ENCODE measurements at places on chromosomes 5 and 9.

- no peak for DNase-seq
These were observed 547.3 kb downstream of the CDK5RAP2 start for GRCh38 chr9:120032639-120033038.

- DNase-seq, result no peak
These were observed 2.9 kb downstream of the STK10 start for GRCh38 chr5:172185096-172185461.

DNA sequence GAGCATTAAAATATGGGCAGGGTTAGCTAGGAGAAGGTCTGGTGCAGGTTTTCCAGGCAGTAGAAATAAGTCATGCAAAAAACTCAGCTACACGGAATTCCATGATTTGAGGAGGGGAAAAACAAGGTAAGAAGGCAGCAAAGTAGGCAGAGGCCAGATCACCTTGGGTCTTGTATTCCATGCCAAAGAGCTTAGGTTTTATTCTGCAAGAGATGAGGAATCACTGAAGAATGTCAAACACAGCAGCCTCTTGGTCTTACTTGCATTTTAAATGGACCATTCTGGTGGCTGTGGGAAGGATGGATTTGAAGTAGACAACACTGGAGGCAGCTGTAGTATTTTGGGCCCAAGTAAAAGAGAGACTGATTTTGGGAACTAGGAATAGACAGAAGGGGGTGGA lies 8.6 kb downstream of the TRPM3 start:
- DNase-seq, result no peak

- DNase-seq, result no peak
These were observed 84.0 kb downstream of the MAST4 start for GRCh38 chr5:66680221-66680620.

DNA sequence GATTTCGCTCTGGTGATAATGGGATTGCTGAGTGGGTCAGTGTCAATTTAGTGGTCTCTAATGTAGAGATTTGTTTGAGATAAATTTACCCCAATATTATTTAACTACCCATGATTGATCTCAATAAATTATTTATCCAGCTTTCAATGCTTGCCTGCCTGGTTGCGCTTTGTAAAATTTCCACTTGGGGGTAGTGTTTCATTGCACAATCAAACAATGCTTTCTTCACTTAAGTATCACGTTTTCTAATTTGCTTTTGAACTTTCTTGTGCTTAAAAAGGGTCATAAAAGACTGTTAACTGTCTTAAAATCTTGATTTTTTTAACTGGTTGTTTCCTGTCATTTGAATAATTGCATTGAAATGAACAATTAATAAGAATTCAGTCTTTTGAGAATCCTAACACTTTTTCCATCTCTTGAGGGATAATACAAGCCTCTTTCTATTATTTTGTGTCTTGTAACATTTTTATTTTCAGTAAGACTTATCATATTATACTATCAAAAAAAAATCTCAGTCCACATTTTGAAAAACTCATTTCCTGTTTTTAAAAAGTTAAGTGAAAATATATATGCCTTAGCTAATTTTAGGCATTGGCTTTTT lies 18.7 kb downstream of the HSD17B4 start:
- no peak for DNase-seq

DNA sequence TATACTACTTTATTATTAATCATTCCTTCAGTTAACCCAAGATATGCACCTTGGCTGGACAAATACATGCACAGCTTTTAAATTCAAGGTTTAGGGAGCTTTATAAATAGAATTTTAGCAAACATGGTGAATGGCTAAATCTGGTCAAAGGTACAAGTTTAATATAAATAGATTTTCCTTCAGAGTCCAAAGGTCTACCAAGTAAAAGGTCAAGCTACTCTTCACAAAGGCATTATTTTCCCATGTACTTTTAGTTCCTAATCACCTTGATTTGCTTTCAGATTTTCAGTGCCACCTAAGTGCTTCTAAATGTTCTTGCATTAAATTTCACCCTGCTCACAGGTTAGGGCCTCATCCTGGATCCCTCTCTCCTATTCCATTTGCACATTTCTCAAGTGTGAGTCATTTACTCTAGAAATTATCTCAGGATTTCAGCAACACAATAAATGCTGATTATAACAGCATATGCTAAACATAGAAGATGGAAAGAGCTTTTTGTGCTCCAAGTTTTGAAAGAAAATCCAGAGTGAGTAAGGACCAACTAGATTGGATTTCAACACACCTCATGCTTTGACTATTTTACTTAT lies 459.4 kb upstream of the ITGA1 start:
- DNase-seq, result no peak

DNA sequence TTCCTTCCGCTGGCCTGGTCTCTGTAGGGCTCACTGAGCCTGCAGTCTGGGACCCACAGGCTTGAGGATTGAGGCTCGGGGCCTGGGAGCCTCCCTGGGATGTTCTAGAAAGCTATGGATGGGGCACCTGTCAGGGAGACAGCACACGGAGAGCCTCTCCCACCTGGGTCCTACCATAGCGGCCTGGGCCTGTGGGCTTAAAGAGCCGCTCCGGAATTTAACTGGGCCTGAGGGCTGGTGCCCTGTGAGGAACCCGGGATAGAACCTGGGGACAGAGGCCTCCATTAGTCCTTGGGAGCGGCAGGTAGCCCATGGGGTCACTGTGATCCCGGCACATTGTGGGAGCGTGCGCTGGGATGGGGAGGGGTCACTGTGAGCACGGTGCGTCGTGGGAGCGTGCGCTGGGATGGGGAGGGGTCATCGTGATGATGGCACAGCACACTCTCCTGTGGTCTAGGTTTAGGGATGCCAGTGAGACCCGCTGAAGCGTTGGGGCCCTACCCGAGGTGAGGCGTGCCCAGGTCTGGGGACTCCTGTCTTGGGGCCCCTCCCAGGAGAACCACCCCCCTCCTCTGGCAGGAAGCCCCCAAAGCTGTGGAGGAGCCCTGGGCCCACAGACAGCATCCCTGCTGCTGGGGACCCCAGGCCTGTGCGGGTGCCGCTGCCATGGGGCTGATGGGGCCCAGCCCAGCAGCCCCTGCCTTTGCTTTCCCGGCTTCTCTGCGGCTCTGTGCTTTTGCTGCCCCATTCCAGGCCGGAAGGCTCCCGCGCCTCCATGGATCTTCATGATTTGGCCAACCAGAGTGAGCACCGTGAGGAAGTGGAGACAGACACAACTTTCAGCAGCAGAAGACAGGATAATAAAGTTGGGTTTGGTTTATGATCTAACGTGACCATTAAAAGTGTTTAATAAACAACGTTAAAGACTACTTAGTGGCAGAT lies 3.4 kb upstream of the CEP72 start:
- no peak for DNase-seq

DNA sequence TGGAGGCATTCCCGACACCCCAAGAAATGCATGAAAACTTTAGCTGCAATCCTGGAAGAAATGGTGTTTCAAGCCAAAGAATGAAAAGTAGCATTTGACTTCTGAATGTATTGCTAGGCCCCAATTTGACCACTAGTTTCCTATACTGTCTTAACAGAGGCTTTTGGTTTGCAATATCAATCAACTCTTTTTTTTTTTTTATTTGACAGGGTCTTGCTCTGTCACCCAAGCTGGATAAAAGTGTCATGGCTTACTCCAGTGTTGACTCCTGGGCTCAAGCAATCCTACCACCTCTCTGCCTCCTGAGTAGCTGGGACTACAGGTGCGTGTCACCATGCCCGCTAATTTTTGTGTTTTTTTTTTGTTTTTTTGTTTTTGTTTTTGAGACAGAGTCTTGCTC lies 3.2 kb upstream of the GPR107 start:
- no peak for DNase-seq

DNA sequence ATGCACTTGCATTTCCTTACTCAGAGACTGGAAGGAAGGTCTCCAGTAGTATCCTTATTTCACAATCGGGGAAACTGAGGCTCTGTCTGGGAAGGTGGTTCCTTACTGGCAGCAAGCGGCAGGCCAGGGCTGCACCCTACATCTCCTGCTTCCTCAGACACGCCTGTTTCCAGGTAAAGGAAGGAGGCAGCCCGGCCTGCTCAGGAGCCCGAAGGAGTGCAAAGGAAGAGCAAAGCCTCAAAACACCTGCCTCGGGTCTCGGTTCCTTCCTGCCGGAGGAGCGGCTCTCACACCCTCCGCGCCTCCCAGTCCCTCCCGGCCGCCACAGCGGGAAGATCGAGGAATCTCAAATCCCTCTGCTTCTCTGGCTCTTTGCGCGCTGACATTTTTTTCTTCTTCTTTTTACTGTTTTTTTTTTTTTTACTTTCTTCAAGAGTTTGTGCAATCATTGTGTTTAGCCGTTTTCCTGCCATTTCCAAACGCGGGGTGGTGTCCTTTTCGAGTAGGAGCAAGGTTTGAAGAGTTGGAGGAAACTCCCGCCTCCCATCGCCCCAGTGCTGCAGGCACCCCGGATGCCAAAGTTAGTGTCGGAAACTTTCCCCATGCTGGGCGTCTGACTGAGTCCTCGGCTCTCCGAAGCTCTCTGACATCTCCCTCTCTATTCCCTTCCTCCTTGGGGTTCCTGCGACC lies 1.0 kb downstream of the GGTA1 start:
- no peak for DNase-seq

DNA sequence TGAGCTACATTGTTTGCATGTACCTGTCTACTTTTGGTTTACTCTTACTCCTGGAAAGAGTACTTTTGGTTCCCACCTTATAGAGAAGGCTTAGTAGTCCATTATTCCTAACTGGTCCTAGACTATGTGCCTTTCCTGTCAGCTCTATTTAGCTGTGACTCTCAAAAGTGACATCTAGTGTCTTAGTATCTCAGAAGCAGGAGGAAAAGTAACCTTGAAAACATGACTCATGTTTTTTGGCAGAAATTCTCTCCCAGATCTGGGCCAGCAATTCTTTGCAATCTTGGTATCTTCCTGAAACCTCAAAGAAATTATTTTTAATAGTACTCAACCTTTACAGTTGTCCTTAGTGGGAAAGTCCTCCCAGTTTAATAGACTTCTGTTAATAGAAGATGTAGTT lies 691.7 kb upstream of the SEMA6A start:
- DNase-seq, result no peak

- DNase-seq, result peak; percentile 58
These were observed at the start of gene FKTN for GRCh38 chr9:105557804-105558610. Gene FKTN, plus strand, starts transcription at chr9:105558131. Its CDS starts 16,902 bp downstream, at chr9:105575033.

DNA sequence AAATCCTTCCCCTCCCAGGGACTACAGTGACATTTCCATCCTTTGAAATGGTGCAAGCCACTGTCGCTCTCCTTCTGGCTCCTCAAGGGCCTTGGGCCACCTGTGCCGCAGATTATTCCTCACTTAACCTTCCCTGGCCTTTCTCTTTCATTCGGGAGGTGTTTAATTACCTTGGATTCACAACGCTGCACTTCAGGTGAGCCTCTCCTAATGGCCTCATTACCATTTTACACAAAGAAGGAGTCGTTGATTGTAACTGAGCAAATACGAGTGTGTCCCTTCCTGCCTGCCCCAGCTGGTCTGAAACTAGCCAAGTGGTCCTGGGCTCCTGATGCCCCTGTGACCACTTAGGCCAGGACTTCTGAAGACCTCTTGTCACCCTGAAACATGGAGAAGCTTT lies 205.0 kb downstream of the CRB2 start:
- no peak for DNase-seq

- DNase-seq, result no peak
These were observed 58.9 kb upstream of the ZNF618 start for GRCh38 chr9:113817171-113817570.

DNA sequence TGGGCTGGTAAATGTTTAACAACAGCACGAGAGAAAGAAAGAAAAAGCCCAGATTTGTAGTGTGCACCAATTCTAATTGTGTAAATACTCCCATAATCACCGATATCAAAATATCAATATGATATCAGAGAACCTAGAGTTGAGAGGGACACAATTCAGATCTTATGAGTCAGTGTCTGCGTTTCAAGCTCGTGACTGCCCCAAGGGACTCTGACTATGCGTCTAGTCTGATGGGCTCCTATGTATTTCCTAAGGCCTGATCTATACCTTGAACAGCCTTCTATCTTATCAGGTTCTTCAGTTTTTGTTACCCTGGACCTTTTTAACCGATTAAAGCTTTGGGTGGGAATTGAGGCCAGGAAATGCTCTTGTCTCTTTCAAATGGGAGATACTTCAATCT lies 243.0 kb upstream of the SLC24A2 start:
- DNase-seq, result no peak

GRCh38 chr5:167030500-167031120 lies 1260.8 kb upstream of the WWC1 start:
- DNase-seq, result no peak

GRCh38 chr9:135335691-135336181 lies 143.8 kb upstream of the PPP1R26 start:
- no peak for DNase-seq

DNA sequence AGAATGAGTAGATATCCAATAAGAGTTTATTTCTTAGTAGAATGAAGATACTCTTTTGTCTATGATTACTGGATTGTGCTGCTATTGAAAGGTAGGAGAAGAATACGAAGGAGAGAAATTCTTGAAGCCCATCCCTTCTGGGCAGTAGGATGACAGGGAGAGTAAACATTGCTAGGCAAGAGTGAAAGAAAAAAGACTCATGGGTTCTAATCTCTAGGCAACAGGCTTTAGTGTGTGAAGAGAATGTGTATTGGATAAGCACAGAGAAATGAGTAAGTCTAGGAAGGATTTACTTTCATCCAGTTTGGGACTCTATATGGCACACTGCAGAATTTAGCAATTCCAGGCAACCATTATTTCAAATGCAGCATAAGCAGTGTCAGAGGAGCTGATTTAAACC lies 216.0 kb downstream of the GABRG2 start:
- DNase-seq, result no peak

- no peak for DNase-seq
These were observed 47.0 kb upstream of the F2RL1 start for GRCh38 chr5:76771705-76772405.

GRCh38 chr5:179526978-179527377 lies 23.4 kb upstream of the RUFY1 start:
- no peak for DNase-seq

- DNase-seq, result no peak
These were observed 66.4 kb upstream of the PLPP1 start for GRCh38 chr5:55601204-55601618.

GRCh38 chr5:150081541-150082283 lies 4.6 kb downstream of the CSF1R start:
- no peak for DNase-seq

GRCh38 chr5:7209658-7210057 lies 186.3 kb upstream of the ADCY2 start:
- DNase-seq, result no peak

DNA sequence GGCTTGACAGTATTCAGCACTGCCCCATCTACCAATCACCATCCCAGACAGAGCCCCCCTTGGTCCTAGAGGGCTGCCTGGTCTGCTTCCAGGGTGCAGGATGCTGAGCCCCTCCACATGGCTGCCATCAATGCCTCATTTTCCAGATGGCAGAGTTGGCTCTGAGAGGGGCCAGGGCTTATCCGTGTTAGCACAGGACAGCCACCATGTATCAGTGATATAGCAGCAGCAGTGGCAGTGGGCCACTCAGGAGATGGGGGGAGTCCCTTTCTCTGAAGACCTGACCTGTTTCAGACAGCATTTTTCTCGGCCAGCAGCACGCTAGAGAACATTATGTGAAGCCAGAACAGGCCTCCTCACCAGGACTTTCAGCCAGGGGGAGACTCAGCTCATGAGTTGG lies 1.6 kb upstream of the SMIM32 start:
- no peak for DNase-seq

- DNase-seq, result no peak
These were observed 188.5 kb downstream of the CACNA1B start for GRCh38 chr9:138066049-138066448.
